ENCODE measurements at places on chromosomes 6 and 20.

DNA sequence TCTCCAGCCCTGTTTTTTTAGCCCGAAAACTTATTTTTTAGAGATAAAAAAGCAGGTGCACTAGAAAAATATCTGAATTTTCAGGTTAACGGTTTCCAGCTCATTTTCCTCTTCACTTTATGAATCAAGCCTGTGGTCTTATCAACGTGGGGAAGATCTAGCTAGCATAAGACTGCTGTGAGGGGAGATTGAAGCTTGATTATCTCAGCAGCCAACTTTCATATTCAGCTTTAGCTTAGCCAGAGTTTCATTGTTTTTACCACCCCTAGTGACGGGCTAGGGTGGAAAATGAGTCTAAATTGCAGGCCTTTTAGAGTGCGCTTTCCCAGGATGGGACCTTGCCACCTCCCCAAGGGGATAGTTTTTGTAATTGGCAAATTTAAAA, 11.9 kb upstream of the RBM38 start:
- DNase-seq, result no peak

DNA sequence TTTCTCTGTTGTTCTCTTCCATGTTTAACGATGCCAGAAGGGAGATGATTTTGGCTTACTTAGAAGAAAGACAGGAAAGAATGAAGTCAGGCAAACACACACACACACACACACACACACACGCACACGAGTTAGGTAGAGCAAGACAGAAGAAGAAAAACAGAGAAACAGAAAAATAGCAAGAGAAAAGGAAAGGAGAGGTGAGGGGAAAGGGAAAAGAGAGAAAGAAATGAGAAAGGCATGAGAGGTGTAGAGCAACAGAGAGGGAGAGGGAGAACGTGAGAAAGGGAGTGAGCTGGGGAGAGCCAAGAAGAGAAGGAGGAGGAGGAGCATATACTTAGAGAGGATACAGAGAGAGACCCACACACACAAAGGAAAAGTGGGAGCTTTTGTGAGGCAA, 385.3 kb downstream of the DOK5 start:
- no peak for DNase-seq

- DNase-seq, result peak; percentile 63
These were observed 9.6 kb upstream of the PKIG start for GRCh38 chr20:44572551-44573500.

DNA sequence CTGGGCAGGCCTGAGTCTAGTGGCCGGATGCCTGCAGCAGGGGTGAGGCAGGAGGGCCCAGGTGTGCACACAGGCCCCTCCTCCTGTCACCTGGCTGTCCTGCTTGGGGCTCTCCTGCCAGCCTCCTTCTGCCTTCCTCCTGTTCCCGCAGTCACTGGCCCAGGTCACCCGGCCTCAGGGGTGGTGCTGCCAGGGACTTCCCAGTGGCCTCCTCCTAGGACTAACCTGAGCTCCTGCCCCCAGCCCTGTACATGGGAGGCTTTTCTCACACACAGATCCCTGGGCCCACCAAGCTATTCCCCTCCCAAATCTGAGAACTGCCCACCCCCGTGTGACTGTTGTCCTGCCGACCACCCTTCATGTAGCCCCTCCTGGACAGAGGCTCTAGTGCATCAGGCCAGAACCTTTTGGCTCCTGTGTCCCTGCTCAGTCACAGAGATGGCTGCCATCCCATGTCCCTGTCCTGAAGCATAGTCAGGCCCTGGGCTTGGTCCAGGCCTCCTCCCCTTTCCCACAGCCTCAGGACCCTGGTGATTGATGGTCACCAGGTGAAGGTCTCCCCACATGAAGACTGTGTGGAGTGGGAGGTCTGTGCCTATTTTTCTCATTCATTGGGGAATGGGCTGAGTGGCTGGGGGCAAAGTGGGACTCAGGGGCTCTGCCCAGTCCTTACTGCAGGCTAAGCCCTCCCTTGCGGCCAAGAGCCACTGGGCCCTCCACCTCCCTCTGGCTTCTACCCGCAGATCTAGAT, 1.1 kb upstream of the ULBP1 start:
- no peak for DNase-seq

DNA sequence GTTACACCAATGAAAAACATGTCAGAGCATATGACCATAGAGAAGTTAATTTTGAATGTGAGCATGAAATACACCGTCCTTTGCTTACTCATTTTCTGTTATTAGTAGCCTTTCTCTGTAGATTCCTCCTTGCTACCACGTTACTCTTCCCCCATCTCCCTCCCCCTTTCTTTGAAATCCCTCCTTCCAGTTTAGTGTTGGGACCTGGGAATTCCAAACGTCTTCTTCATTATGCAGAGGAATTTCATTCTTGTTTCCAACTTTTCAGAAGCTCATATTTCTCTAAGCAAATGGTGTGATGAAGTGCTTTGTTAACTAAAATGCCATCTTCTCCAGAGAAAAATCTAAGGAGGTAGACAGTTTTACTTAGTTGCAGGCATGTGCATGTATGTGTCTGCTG, 122.4 kb downstream of the MCHR2 start:
- DNase-seq, result no peak

GRCh38 chr20:7691647-7692269, 248.5 kb downstream of the HAO1 start:
- no peak for DNase-seq

DNA sequence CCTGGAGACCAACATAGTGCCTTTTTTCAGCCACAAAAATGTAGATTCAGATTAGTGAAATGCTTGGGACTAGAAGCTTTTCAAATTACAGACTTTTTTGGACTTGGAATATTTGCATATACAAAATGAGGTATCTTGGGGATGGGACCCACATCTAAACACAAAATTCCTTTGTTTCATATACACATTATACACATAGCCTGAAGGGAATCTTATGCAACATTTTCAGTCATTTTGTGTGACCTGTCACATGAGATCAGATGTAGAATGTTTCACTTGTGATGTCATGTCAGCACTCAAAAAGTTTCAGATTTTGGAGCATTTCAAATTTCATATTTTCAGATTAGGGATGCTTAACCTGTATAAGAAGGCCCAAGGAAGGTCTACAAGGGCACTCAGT, 44.5 kb upstream of the ALDH8A1 start:
- DNase-seq, result no peak

GRCh38 chr20:17128206-17128605, 98.6 kb upstream of the PCSK2 start:
- no peak for DNase-seq

GRCh38 chr20:1562622-1563021, 5.1 kb upstream of the SIRPD start:
- no peak for DNase-seq
